ENCODE measurements at places on chromosomes 13 and 19.

- no peak for DNase-seq
These were observed 8.2 kb upstream of the TMEM255B start for GRCh38 chr13:113750554-113751399.

GRCh38 chr13:23628250-23628649, 58.0 kb downstream of the TNFRSF19 start:
- DNase-seq, result no peak

DNA sequence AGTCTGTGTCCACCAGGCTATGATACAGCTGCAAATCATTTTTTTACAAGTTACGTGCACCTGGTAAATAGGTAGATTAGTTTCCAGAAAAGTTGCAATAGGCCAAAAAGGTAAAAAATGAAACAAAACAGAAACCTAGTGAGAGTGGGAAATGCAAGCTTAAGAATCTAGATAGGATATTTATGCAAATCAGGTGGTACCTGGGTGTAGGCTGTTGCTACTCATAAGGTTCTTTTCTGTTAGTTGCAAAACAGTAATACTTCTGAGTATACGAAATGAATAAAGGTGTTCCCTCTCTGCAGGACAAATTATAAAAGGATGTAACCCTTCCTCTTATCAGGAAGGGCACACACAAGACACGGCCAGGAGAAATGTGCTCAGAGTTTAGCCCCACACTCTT, 97.9 kb downstream of the UGGT2 start:
- no peak for DNase-seq

DNA sequence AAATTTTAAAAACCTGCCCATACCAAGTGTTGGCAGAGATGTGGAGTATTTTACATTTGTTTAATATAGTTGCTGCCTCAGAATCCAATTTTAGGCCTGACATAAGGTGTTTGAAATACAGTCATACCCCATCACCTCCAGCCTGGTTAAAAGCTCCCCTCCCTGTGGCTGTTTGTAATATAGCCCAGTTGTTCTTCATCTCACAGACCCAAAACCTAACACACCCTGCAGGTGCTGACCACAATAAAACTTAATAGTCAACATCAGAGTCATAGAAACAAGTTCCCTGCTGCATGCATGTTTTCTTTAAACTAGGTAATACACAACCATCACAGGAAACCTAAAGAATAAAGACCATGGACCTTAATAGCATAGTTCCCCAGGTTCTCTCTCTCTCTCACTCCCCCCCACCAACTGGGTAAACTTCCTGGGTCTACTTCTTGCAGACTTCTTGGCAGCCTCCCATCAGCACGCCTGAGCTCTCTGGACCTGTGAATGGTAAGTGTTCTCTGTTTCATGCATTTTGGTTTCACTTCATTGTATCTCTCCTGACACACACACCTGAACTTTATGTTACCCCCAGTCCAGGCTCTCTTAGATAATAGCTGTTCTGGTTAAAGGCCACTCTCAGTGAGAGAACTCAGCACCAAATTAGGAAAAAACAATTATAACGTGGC, 1369.9 kb downstream of the EFNB2 start:
- no peak for DNase-seq

DNA sequence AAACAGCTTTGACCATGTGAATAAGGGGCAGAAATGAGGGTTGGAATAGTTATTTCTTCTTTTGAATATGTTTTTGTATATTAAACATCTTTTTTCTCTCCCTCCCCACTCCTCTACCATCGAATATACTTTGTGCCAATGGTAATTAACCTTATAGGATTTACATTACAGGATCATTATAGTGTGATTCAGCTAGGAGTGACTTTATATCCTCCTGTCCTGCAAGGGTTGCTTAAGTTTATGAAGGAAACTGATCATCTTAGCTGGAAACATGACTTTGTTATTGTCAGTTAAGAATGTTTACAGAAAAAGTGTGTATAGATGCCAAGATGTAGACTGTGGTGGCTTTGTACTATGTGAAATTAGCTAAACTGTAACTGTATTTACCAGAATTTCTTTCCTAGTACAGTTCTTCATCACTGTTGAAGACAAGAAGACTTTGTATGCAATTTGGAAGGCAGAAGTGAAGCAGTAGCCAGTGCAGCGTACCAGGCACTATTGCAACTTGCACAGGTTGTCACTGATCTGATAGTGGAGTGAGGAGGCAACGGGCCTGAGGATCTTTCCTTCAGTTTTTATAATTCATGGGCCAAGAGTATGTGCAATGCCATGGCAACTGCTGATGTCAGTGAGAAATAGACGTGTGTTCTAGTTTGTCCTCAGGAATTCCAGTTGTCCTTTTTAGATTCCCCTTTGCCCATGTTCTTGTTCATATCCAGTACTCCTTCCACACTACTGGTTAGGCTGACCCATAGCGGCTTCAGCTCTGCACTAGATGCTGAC, 8.2 kb upstream of the PAN3 start:
- no peak for DNase-seq

DNA sequence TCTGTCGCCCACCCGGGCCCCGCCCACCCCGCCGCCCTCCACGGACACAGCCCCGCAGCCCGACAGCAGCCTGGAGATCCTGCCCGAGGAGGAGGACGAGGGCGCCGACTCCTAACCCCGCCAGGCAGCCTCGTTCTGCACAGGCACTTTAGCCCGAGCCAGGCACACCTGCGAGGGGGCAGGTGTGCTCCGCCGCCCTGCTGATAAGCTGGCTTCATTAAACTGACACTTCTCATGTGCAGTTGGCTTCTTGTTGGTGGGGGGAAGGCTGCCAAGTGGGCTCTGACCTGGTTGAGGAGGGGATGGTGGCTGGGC, 8.2 kb downstream of the IL4I1 start:
- peak; percentile 83 for DNase-seq

DNA sequence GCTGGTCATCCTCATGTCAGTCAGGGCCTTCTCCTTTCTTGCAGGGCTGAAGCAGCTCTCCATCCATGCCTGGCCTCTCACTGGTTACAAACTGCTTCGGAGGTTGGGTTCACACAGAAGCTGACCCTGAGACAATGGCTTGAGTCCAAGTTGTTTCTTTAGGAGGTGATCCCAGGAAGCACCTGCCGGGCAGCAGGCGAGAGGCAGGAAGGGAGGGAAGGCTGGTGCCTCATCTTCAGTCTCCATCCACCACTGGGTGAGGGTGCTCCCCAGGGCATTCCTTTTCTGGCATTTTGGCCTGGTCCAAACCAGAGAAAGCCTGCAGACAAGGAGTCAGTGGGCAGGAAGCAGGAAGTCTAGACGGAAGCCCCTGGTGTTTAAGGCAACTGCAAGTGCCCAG, 17.6 kb upstream of the SPATA13 start:
- DNase-seq, result no peak

DNA sequence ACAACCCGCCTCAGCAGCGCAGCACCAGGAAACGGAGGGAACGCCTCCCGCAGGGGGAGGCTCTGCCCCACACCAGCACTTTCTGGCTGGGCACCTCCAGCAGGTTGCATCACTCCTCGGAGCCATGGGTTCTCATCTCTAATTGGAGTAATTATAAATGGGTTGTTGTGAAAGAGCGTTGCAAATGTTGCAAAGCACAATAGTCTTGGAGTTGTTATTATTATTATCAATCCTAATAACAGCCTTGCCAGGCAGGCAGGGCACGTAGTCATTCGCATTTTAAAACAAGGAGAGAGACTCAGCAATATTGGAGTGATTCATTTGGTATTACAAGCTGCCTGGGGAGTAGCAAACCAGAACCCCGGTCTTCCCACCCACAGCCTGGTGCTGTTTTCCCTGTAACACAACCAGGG, 108.6 kb upstream of the GJB6 start:
- no peak for DNase-seq

GRCh38 chr13:27266917-27267316, 3.7 kb upstream of the RASL11A start:
- DNase-seq, result no peak

- no peak for DNase-seq
These were observed 204.2 kb upstream of the ARGLU1 start for GRCh38 chr13:106772006-106772601.

- no peak for DNase-seq
These were observed 32.8 kb downstream of the ELF1 start for GRCh38 chr13:40986101-40986856.

GRCh38 chr13:91482427-91482826, 84.0 kb downstream of the GPC5 start:
- DNase-seq, result no peak

GRCh38 chr19:45163751-45164460, 3.1 kb upstream of the NKPD1 start:
- no peak for DNase-seq

DNA sequence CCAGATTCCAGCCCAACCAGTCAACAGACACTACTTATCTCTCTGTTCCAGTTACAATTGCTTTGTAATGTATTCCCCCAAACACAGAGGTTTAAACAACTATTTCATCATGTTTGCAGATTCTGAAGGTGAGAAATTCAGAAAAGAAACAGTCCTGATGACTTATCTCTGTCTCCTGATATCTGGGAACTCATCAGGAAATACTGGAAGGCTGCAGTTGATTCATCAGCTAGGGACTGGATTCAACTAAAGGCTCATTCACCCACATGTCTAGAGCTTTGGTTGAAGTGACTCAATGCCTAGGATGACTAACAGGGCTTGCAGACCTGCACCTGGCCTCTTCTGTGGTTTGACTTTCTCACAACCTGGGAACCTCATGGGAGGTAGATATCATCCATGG, 56.6 kb upstream of the GPC6 start:
- DNase-seq, result no peak

DNA sequence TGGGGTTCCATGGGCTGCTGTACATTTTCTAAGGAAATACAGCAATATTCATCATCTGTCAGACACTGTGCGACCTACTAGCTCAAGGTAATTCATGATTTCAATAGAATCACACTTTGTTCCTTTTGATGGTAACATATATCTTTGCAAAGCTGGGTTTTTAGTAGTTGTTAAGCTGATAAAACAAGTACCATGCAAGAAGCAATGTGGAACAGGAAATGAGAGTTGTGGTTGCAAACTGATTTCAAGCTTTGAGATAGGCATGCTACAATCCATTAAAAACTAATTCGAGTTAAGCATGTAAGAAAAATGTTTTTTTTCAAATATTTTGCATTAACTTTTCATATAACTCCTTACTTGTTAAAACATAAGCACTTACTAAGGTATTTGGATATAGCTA, 6.8 kb upstream of the MBNL2 start:
- no peak for DNase-seq

DNA sequence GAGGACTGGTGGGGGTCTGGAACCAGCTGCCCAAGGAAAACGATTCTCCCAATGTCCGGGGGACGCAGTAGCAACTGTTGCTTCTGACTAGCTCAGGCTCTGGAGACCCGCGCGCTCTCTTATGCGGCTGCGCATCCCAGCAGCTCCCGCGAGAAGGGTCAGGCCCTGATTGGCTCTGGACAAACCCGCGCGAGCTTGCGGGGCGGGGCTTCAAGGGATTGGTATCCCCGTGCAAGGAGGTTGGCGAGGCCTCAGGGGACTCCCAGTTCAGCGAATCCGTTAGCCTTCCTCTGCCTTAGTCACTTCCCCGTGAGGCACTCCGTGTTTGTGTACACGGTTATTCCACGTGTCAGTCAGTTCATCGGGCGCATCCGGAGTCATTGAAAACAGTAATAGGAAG, 20.2 kb downstream of the SIGLECL1 start:
- no peak for DNase-seq

DNA sequence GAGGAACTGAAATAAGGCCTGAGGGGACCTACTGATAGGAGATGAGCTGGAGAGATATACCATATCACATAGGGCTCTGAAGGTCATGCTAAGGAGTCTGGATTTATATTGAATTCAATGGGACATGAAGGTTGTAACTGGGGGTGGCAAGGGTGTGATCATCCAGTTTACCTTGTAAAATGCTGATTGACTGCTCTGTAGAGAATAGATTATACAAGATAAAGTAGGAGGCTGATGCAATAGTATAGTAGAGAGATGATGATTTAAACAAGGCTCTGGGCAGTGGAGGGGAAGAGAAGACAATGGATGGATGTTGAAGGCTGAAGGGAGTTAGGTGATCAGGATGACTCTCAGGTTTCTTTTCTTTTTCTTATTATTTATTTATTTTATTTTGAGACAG, 18.0 kb upstream of the PAN3 start:
- DNase-seq, result no peak

DNA sequence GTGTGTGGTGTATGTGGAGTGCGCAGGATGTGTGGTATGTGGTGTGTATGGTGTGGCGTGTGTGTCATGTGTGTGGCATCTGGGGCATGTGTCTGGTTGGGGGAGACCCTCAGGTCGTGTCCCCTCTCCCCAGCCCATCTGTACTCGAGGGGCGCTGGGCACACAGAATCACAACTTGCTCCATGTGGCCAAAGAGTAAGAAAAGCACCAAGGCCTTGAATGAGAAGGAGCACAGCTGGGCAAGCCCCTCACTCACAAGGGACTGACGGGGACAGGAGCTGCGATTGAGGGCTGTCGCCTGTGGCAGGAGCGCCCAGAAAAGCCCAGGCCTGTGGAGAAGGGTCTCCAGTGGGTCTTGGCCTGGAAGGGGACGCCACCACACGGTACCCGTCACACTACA, 62.8 kb downstream of the PEPD start:
- no peak for DNase-seq

DNA sequence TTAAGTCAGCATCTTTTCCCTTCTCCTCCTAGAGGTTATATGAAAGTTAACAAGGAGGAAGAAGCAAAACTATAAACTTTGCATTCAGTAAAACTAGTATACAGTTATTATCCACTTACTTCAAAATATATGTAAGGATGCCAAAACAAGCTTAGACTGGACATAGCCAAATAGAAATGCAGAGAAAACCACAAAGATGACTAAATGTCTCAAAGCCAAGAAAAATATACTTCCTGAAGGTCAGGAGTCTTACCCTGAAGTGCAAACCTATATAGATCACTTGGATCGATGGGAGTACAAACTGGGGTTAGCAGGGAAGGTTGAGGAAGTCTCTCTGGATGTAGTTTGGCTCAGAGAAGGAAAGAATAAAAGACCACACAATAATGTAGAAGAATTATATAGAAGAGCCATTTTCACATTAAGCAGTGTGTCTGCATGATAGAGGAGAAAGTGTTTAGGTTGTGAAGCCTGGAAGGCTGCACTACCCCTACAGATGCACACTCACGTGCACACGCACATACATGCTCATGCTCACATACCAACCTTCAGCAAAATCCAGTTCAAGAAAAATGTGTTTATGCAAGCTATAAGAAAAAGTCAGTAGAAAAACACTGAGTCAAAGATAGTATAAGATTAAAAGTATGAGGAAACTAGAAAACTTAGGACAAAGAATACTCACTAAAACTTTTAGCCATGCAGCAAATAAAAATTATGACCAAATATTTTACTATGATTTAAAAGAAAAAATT, 112.1 kb upstream of the RXFP2 start:
- no peak for DNase-seq

DNA sequence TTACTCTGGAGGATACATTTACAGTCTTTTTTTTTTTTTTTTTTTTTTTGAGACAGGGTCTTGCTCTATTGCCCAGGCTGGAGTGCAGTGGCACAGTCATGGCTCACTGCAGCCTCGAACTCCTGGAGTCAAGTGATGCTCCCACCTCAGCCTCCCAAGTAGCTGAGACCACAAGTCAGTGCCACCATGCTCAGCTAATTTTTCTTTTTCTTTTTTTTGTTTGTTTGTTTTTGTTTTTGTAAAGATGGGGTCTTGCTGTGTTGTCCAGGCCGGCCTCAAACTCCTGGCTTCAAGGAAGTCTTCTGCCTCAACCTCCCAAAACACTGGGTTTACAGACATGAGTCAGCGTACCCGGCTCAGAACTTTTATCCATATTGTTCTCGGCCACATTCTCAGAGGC, 64.5 kb downstream of the INSR start:
- no peak for DNase-seq

- DNase-seq, result no peak
These were observed 8.1 kb upstream of the FXYD3 start for GRCh38 chr19:35107545-35107944.
